ENCODE measurements at places on chromosomes 4 and X. TPM values are rescaled to one million over a fixed set of nuclear protein-coding genes. Genes with fewer than 3 reads are reported as not detected.

The COL25A1 gene
- total RNA-seq, result not detected

The COX7B2 gene
- total RNA-seq, result not detected

The S100G gene
- total RNA-seq, result not detected

The HAND2 gene
- total RNA-seq, result 50.2 TPM

The SLC26A1 gene
- not detected for total RNA-seq

The MUC7 gene
- not detected for total RNA-seq

The ASMT gene
- total RNA-seq, result not detected

The CCSER1 gene
- total RNA-seq, result not detected

Data from myometrial cell (primary cell).